ENCODE measurements at places on chromosomes 3 and 15.

GRCh38 chr15:48437178-48437577 lies 105.9 kb downstream of the DUT start:
- DNase-seq, result no peak

- no peak for DNase-seq
These were observed 148.0 kb upstream of the TPM1 start for GRCh38 chr15:62894322-62895085.

GRCh38 chr3:194984622-194985021 lies 286.3 kb downstream of the XXYLT1 start:
- DNase-seq, result no peak

DNA sequence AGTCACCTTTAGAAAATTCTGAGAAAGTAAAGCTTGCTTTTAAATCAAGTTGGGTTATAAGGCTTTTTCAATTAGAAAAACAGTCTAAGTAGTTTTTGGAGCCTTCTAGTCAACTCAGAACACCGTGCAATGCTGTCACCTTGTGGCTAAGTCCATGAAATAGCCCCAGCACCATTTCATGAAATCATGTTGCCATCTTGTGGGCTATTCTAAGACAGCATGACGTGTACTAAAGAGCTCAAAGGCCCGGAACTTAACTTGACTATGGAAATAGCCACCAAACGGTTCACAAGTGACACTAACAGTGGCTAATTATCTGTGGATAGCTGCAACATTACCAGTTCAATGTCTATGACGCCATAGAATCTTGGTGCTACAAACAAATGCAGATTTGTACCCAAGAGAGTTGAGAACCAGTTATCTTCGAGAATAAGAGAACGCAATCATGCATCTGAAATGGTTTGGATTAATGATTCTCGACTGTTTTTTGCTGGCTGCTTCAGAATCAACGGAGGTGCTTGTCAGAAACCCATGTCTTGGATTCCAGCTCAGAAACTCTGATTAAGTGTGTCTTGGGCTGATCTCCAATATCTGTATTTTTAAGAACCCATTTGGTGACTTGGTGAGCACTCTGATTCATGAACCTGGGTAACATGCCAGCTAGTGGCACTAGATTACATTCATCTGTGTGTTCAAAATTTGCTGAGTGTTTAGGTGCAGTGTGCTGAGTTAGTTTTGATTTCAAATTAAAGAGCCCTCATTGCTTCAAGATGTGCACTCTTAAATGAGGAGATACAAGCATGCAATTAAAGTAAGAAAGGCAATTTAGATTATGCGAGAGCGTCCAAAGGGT lies 111.2 kb upstream of the MCTP2 start:
- DNase-seq, result no peak

DNA sequence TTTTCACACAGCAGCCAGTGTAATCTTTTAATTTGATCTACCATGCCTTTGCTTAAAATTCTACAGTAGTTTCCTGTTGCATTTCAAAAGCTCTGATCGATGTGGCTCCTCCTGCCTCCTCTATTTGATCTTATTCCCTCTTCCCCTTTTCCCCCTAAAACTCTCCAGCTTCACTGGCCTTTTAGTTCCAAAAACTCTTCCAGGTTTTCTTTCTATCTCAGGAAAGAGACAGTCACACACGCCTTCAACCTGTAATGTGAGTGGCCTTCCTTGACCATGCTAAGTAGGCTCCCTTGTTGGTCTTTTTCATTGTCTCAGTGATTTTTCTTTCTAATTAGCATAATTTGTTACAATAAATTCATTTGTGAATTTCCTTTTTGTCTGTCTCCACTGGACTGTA lies 985 bp downstream of the TEX9 start:
- DNase-seq, result no peak

GRCh38 chr3:176814285-176814684 lies 383.0 kb downstream of the TBL1XR1 start:
- no peak for DNase-seq

- no peak for DNase-seq
These were observed 57.8 kb upstream of the C15orf39 start for GRCh38 chr15:75143738-75144334.

GRCh38 chr3:69499899-69500421 lies 114.1 kb upstream of the FRMD4B start:
- no peak for DNase-seq

DNA sequence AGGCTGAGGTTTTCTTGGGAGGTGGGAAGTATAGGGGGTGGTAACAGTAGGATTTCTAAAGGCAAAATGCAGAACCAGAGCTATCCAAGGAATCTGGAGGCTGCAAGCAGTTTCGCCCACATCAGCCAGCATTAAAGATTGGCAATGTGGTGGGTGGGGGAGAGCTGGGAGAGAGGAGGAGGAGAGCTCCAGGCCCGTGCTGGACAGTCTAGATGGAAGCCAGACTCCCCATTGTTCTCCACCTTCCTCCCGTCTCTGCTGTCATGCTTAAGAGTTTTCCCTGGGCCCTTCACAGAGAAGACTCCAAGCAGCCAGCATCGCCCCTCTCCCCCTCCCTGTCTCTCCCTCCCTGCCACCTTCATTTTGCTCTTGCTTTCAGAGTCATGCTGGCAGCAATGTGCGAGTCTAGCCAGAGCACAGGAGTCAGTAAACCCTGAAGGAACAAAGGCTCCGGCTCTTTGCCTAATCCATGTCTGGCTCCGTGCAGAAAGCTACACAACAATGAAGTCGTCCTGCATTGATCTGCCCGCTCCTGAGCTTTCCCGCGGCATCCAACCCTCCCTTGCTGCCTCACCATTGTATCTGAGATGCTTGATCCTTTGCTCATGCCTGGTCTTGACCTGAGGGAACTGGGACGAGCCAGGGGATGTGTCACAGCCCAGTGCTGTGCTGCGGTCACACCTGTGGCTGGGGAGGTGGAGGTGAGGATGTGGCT lies 282.9 kb downstream of the NTRK3 start:
- DNase-seq, result no peak

- no peak for DNase-seq
These were observed 190.1 kb downstream of the GOLGA6L6 start for GRCh38 chr15:20351448-20351971.

DNA sequence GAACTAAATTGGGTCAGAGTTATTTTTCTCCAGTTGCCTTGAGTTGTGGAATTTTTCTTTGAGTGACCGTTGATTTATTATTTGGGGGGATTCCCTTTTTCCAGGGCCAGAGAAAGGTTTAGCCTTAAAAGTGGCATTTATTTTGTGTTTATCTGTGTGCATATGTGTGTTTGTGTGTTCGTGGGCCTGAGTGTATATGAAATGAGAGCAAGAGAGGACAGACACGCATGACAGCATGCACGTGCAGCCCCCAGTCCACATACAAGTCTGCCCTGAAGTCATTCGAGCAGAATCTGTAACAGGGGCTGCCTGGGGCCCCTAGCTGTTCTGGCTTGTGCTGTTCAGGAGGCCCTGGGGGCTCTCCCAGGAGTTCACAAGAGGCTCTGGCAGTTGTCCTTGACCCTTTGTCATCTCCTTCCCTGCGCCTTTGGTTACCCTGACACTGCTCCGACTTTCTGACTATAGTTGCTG lies 18.3 kb upstream of the TRAK1 start:
- no peak for DNase-seq

DNA sequence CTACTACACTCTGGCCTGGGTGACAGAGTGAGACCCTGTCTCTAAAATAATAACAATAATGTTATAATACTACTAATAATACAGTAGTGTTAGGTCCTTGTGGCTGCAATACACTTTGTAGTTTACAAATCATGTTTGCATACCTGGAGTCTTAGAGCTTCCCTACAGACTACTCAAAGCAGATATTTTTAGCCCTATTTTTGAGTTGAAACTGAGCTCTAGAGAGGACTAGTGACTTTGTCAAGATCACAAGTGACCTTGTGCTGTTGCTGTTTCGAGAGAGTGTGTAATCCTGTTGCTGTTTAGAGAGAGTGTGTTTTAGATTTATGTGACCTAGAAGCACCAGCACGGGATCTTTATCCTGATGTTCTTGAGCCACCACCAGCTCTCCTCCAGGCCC lies 105.3 kb upstream of the RNU6-1 start:
- DNase-seq, result no peak

- no peak for DNase-seq
These were observed 318.5 kb upstream of the ADAMTS9 start for GRCh38 chr3:65006300-65006739.

DNA sequence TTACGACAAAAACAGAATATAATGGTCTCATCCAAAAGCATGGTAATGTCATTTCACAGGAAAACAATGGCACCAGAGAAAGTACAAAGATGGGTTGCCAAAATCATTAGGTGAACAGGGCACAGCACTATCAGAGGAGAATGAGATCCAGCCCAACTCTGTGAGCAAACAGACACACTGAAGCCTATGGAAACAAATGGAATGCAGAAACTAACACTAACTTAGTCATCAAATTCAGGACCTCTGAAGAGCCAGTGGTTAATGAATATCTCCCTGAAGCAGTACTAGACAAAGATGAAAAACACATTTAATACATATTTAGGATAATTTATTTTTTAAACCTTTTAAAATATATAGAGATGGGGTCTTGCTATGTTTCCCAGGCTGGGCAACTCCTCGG lies 14.6 kb upstream of the RPS17 start:
- DNase-seq, result no peak

DNA sequence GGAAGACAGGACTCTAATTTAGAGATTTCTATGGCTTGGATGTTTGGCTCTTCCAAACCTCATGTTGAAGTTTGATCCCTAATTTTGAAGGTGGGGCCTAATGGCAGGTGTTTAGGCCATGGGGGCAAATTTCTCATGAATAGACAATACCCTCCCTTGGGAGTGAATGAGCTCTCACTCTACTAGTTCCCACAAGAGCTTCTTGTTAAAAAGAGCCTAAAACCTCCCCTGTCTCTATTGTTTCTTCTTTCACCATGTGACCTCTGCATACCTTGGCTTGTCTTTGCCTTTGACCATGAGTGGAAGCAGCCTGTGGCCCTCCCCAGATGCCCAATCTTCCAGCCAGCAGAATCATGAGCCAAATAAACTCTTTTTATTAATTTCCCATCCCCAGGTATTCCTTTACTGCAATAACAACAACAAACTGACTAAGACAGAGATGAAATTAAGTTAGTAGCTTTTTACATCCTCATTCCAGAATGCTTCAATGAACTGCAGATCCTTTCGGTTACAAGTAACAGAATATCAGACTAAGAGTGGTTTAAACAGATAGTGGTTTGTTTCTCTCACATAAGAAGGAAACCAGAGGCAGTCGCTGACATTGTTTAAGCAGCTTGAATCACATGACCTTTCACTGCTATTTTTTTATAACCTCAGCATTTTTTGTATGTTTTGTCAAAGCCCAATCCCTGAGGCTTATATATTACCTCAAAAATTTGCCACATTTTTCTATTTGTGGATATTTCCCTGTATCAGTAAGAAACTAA lies 1013.3 kb upstream of the SEMA6D start:
- no peak for DNase-seq

DNA sequence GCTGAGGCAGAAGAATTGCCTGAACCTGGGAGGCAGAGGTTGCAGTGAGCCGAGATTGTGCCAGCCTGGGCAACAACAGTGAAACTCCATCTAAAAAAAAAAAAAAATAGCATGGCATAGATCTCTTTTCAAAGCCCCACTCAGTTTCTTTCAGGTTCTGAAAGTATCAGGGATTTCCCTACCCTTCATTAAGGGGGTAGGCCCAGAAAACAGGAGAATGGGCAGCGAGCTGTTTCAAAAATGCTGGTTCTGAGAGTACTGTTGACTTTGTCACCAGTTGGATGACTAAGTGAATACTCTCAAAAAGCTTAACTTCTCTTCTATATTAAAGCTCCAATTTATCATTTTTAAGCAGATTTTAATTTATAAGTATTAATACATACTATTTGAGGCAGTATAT lies 72.8 kb downstream of the ARHGAP31 start:
- no peak for DNase-seq

GRCh38 chr3:30848087-30848779 lies 46.2 kb downstream of the GADL1 start:
- no peak for DNase-seq

- DNase-seq, result no peak
These were observed 108.4 kb downstream of the ZNF609 start for GRCh38 chr15:64568765-64569164.
